ENCODE measurements at places on chromosomes 13 and 19.

DNA sequence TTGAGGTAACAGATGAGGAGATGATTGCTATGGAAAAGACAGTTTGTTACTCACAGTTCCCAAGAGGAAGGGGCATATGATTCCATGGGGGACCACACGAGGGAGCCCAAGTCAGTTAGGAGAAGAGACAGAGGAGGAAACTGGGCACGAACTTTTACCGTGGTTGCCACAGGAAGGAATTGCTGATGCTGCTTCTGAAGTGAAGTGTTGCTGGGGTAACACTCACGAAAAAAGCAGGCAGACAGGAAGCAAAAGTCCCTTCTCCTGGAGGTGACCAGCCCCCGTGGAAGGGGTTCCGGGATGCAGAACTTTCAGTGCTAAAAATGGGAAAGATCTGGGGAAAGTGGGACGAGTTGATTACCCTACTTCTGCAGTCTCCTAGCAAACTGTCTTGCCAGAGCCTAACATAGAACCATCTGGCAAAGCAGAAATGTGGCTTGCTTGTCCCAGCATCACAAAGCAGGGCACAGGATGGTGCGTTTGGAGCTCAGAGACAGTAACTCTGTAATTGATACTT, 35.4 kb upstream of the MAP3K10 start:
- DNase-seq, result no peak

DNA sequence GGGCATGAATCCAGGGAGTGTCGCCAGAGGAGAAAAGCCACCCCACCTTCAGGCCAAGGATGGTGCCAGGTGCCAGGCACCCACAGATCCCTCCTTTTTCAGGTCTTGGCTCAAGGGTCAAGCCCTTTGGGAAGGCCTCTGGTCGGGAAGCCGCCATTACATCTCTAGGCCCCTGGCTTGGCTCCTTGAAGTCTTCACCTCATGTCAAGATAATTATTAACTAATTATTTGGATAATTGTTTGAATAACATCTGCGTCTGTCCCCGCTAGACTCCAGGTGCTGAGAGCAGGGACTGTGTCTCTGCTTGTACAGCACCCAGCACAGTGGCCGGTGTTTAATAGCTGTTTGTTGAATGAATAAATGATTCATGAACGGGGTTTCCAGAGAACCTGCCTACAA, 1.2 kb downstream of the KLK13 start:
- DNase-seq, result no peak

DNA sequence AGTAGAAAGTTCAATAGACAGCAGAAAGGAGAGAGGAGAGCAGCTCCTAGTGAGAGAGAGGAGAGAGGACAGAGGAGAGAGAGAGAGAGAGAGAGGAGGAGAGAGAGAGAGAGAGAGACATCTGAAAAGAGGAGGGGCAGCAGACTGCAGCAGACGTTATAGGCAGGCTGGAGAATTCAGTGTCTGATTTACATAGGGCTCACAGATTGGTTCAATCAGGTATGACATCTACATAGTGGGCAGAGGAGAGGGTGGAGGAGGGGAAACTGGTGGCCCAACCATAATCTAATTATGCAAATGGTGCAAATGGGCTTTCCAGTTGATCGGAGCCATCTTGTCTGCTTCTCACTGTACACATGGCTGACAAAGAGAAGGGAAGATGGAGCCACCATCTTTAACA, 221.3 kb upstream of the TRPC4 start:
- no peak for DNase-seq

DNA sequence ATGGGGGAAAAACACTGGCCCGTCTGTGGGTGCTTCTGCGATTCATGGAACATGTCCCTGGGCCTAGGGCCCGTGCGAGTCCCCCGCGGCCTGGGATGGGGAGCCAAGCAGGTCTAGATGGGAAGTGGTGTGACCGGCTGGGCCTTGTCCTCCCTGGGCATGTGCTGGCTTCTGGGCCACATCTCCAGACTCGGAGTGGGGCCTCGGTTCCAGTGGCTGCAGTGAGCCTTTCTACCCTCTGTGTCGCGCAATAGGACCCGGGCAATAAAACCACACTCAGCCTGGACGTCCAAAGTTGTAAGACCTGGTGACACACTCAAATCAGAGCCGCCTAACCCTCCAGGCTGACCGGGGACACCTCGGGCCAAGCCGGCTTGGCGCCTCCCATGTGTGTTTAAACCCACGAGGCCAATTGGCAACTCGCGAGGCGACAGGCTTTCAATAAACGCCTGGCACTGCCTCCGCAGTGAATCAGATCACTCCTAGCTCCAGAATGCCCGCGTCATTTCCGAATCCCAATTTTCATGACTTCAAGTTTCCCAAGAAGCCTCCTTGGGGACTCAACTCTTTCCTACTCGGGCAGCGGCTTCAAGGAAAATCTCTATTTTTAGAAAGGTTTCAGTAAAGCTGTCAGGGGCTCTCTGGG, 57.3 kb downstream of the KLF2 start:
- no peak for DNase-seq

GRCh38 chr19:3387645-3388589, 21.5 kb downstream of the NFIC start:
- no peak for DNase-seq

- DNase-seq, result no peak
Measured at GRCh38 chr13:79405501-79405830, 589 bp downstream of the RBM26 start.

DNA sequence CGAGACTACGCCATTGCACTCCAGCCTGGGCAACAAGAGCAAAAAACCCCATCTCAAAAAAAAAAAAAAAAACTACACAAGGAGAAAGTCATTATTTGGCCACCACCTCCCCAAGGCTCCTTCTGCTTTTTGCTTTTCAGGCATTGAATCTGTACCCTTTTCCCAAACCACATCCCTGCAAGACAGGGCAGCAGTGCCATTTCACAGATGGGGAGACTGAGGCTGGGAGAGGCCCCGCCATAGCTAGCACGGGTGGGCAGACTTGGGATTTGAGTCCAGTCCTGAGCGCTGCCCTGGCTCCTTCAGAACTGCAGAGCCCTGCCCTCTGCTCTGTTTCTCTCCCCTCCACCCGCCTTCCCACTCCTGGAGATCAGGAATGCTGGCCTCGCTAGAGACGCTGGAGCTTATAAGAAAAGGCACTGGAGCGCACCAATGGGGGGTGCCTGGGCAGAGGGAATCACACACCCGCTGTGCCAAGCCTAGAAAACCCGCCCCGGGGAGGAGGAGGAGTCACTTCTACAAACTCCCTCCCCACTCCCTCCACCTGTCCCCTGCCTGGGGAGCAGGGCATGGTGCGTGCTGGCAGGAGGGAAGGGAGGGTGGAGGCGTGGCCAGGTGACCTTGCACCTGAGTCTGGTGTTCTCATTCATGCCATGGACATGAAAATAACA, 17.6 kb downstream of the TJP3 start:
- no peak for DNase-seq

DNA sequence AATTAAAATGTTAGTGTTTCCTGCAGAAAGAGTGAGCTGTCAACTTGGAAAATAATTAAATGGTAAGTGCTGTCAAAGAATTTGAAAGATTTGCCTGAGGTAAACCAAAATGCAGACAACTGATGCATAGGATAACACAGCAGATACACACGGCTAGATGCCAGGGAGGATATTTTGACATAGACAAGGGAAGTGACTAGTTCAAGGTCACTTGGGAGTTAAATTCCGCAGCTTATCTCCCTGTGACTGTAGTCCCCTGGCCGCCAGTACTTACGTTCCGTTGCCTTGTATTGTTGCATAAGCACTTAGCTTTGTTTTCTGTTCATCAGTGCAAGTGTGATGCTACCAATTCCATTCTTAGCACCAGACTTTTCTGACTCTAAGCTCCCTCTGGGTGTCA, 247.3 kb upstream of the MAB21L1 start:
- no peak for DNase-seq

DNA sequence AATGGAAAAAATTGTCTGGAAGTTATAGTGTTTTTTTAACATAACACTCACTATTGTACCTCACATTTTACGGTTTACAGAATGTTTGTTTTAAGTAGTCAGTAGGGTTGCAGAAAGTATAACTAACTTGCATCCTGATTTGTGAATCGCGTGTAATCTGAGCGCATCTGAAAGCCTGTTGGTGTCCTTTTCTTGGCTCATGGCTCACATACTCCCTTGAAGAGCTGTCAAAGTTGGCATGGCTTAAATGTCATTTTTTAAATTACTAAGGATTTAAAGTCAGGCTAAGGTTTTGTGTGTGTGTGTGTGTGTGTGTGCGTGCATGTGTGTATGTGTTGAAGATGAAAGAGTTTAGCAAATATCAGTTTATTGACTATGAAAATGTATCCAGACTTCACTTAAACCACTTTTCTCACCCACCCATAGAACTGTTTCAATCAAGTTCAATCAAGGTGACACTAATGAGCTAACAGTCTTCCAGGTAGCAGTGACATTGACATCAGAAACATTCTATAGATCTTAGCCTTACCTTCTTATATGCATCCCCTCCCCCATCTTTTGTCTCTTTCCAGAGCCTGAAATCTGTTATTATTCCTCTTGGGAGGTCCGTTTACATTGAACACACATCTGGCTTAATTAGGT, 480.4 kb upstream of the SGCG start:
- DNase-seq, result no peak

DNA sequence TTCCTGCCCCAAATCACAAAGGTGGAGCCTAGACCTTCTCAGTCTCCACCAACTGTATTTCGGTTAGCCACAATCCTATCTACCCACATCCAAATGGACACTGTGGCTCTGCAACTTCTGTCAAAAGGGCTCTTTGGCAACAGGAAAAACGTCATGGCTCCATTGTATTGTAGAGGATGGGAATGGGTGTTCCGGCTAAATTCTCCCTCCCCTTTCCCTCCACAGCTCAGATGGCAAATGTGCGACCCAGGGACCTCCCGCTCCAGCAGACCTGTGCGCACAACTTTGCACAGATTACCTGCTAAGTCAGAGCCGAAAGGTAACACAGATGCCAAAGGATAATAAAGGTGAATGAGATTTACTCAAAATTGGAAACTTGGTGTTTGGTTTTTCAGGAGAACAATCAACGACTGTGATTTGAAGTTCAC, 968 bp upstream of the KL start:
- no peak for DNase-seq

GRCh38 chr19:1001538-1002166, 1.4 kb downstream of the GRIN3B start:
- peak; percentile 84 for DNase-seq

DNA sequence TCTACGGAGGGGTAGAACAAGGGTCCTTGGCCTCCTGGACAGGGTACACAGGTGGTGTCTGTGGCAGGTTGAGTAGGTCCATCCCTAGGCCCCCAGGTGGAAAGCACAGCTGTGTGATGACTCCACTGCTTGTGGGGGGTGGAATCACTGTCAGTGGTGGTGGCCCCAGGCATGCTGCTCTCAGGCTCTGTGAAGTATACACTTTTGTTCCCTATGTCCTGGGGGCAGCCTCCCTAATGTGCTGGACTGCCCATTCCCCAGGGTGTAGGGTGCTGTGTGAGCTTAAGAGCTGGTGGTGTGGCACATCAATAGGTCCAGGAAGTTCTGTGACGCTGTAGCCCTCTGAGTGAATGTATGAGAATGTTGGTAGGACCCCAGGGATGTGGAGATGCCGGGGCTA, 197.2 kb upstream of the SLC10A2 start:
- DNase-seq, result no peak

DNA sequence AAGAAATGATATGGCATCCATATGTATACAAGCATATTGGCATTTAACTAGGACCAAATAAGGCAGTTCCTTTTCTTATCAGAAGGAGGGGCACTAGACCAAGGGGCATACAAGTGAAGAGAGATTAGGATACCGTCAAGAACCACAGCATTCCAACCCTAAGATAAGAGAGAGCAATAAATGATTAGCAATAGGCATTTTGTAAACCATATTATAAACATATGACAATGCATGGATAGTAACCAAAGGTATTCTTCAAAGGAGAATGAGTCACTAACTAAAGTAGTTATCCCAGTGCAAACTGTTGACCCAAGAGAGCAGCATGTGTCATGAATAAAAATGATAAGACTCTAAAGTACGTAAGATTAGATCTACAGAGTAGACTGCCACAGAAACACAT, 500.9 kb upstream of the HTR2A start:
- DNase-seq, result no peak

GRCh38 chr19:11373885-11374432, 507 bp upstream of the SWSAP1 start:
- no peak for DNase-seq

GRCh38 chr13:93948162-93948922, 531.1 kb downstream of the DCT start:
- DNase-seq, result no peak

GRCh38 chr19:703651-704446, 4.9 kb upstream of the PALM start:
- DNase-seq, result peak; percentile 76

- DNase-seq, result no peak
Measured at GRCh38 chr19:57566396-57567265, 7.0 kb upstream of the ZNF550 start.

DNA sequence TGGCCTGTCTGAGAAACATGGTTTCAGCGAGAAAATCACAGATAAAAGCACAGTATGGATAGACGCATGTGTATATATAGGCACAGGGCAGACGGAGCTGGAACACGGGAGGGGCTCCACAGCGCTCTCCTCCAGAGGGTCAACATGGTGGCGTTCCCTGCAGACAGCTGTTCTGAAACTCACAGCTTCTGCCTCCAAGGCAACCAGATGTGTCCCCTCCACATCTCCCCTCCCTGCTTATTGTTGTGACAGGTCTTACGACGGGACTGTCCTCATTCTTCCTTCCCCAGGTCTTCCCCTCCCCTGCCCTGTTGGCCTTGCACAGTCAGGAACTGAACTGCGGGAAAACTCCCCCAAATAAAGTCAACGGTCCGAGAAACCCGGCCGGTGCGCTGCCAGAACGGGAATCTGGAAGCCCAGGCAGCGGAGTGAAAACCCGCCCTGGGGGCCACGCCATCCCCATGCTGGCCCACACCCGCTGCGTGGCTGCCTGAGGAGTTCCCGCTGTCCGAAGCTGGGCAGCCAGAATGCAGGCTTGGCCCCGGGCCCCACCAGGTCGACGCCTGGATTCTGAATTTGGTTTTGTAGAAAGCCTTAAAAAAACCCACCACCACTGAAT, 2.6 kb upstream of the TIMM13 start:
- DNase-seq, result no peak

- peak; percentile 58 for DNase-seq
Measured at GRCh38 chr13:20489185-20489820, 36.4 kb downstream of the CRYL1 start.

DNA sequence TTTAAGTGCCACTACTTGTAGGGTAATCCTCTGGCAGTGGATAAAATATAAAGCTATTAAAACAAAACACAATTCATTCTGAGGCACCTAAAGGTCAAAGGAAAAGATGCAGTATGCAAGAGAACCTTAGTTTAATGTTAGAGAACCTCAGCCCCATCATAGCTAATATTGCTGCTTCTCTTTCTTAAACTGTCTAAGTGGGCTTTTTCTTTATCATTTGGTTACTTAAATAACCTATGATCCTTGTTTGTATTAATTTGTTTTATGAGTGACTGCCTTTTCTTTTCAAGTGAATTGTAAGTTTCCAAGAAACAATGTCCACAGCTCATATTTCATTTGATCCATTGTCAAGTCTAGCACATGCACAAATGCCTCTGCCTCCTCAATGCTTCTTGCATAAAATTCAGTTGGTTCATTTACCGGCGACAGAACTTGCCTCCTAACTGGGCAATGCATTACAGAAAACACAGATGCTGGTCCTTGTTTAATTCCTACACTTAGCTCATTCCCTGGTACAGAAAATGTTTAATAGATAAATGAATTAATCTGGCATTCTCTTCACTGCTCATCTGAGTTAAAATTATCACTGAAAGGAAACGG, 1049.8 kb downstream of the OLFM4 start:
- DNase-seq, result no peak
